ENCODE measurements at places on chromosomes 7 and 10.
A peak's percentile ranks its signal among the peaks of the same experiment; 100 is the strongest.

DNA sequence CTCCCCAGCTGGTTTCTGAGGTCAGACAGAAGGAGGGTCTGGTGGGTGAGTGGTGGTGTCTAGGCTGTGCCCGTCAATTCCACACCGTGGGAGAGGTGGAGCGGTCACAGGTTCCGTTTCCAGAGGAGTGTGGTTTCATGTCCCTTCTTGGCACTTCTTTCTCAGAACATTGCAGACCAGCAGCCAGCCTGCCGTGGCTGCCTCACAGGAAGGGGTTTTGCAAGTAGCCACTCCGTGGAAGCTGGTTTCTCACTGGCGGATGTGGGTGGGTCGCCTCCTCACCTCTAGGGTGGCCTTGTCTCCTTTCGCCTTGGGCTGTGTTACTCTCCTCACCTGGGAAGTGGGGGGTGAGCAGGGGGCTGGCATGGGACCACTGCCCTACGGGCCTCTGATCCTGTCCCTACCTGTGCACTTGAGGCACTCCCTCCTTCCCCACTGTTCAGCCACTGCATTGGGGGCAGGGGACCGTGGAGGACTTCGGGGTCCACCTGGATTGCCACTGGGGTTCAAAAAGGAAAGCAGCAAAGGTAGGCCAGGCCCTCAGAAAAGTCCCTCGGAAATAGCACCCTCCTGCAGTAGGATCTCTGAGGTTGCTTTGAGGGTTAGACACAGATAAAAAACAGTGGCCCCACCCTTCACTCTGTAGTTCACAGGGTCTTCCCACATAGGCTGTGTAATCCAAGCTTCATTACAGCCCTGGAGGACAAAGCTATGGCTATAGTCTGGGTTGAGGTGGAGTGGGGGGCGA lies 33.9 kb downstream of the TSPAN14 start:
- peak; percentile 35 for DNase-seq

GRCh38 chr10:132388891-132389432 lies 8.0 kb upstream of the PWWP2B start:
- DNase-seq = no peak

- no peak for DNase-seq
Observed at GRCh38 chr10:117818721-117819120, 228.0 kb downstream of the RAB11FIP2 start.

GRCh38 chr10:91495402-91495801 lies 85.3 kb downstream of the HECTD2 start:
- DNase-seq = no peak

DNA sequence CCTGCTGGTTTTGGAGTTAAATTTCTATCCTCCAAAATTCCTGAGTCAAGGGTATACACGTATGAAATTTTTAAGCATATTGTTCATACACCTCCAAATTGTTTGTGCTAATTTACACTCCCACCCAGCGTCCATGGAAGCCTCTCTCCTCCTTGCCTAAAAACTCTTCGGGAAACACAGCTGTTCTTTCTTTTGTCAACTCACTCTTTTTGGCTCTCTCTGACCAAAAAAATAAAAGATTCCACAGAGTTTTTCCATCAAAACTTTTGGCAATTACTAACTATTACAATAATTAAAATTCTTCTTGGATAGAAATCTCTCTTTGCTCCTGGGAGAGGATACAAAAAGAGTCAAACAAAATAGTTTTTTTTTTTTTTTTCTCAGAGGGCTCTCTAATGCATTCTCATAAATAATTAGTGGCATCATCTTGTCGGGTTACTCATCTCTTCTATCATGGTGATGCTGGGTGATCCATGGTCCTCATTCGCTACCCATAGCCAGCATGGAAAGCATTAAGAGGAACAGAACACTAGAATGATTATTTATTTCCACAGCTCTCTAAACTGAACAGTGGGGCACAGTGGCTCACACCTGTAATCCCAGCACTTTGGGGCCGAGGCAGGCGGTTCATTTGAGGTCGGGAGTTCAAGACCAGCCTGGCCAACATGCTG lies 310.7 kb downstream of the SFMBT2 start:
- no peak for DNase-seq

DNA sequence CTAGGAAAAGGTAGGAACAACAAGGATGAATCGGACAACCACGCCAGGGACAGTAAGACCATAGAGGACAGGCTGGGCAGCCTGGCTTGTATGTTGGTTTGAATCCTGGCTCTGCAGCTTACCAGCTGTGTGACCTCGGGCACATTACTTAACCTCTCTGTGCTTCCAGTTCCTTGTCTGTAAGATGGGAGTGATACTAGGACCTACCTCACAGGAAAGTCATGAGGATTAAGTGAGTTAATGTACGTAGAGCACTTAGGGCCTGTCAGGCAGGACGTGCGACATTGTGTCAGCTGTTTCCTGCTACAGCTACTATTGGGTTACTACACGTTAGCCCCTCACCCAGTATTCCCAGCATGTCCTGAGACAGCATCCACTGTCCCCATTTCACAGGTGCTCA lies 32.1 kb downstream of the PLAC9 start:
- DNase-seq = no peak

DNA sequence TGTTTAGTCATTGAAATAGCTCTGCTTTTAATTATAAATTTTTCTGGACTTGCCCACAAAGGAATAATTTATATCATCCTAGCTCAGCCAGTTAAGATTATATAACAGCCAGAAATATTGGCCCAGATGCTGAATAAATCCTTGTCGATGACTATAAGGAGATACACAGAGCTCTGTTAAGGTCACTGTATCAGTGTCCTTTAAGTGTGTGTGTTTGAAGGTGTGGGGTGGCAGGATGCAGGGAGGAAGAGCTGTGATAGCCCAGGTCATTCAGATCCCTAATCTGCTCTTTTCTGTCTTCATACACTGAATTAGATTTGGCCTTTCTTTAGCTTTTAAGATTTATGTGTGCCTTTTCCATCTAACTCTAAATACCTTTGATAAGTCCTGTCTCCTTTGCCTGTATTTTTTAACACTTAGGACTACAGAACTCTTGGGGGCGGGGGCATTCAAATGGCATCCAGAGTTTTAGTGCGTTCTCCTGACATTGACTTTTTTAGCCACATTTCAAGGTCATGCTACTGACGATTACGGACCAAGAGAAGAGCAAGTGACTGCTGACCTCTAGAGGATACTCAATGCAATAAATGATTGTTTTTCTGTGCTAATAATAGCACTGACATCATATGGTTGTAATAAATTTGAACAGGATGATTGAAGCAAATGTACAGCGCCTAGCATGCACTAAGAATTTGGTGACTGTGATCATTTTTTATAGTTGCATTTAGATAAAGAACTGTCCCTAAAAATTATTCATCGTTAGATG lies 172.3 kb downstream of the CACNB2 start:
- no peak for DNase-seq

- DNase-seq = no peak
Observed at GRCh38 chr10:99124376-99124775, 111.3 kb downstream of the HPSE2 start.

GRCh38 chr7:95478272-95479037 lies 7.3 kb upstream of the ASB4 start:
- no peak for DNase-seq

DNA sequence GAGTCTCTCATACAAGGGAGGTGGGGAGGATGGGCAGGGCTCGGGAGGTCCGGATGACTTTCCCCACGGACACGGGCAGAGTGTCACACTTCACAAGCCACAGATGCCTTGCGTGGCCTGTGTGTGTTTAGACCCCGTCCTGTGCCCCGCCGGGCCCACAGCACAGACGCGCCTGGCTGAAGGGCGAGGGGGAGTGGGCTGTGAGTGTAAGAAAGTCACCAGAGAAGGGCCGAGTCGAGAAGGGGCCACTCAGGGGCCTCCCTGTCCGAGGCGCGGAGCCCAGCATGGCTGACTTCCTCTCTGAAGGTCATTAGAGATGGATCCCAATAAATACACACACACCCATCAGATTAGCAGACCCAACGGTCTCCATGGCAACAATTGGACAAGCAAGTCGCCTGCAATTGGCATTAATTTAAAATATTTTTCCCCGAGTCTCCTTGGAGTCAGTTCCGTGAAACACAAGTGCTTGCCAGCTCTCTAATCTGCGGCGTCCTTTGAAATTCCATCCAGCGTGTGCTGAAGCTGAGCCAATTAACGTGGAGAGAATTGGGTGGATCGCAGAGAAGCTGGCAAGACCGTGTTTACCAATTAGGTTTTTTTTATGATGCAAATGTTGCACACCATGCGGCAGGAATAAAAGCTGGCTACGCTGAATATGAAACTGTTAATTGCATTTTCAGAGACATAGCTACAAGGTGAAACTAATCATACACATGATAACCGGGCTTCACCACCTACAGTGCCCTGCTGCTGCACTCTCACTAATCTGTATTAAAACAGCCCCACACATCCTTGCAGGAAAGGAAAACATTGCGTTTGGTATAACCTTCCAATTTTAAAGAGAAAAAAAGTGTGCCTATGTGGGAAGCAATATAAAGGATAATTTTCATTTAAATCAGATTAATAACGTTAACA lies 571.2 kb downstream of the PTPRN2 start:
- no peak for DNase-seq

DNA sequence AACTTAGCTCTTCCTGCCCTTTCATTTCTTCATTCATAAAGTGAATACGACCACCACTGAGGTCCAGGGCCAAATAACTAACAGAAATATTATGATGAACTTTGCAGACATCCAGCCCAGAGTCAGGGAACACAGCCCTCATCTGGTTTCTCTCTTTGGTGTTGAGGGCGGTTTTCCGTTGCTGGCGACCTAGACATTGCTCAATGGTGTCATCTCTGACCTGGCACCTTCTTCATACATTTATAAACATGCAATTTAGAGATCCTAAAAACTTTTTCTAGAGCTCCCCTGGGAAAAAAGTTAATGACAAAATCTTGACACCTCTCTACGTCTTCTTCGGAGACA lies 324 bp upstream of the TET1 start:
- DNase-seq = no peak

DNA sequence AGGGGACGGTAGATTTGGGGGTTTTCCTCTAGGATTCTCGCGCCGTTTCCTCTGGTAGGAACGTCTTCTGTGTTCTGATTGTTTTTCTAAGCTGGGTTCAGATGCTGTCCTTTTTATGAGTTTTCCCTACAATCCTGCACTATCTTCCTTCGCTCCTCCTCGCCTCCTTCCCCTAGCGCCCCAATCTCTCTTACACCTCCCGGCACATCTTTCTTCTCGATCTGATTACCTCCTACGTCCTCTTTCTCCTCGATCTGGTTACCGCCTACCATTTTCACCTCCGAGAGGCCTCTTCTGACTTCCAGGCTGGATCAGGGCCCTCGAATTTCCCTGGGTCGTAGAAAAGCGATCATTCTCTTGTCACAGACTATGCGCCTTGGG lies 413 bp downstream of the BUD31 start:
- no peak for DNase-seq

DNA sequence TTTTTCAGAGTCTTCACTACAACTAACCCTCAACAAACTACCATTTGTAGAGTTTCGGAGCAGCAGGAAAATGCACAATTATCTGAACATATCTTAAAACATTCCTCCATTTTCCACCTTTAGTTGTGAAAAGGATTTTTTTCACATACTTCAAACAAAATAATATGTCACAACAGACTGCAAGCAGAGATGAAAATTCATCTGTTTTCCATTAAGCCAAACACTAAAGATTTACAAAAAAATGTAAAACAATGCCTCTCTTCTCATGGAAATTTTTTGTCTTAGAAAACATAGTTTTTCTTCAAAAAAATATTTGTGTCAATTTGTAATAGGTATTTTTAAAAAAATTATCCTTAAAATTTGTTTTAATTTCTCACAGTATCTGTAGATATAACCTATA lies 98.9 kb downstream of the ARHGAP12 start:
- DNase-seq = no peak

DNA sequence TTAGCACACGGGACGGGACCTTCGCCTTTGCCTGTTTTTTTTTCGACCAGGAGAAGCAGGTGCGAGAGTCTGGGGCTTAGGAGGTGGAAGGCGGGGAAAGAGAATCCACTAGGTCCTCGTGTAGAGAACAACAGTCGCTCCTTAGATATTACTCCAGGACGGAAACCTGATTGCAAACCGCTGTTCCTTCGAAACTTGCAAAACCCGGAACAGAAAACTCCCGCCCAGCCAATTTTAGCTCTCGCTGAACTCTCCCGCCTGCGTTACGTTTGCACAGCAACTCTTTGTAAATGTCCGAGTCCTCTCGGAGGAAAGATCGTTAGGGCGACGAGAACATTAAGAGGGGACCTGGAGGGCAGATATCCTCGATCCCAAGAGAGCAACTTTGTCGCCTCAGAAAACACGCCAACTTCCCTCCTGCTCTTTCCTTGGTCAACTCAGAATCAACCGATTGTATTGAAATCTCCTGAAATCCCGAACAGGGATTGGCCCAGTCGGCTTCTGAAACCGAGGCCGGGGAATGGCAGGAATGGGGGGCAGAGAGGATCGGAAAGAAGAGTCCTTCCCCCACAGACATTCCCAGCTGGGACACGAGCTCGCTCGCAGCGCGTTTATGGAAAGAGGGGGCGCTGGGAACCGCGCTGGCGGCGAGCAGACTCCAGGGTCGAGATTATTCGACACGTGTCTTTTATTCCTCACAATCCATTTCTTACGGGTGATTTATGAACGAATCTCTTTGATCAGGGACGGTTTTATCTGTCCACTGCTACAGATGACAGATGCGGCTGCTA lies 9.9 kb downstream of the TWIST1 start:
- DNase-seq = no peak

- DNase-seq = no peak
Observed at GRCh38 chr10:1289591-1289990, 233.4 kb downstream of the WDR37 start.

DNA sequence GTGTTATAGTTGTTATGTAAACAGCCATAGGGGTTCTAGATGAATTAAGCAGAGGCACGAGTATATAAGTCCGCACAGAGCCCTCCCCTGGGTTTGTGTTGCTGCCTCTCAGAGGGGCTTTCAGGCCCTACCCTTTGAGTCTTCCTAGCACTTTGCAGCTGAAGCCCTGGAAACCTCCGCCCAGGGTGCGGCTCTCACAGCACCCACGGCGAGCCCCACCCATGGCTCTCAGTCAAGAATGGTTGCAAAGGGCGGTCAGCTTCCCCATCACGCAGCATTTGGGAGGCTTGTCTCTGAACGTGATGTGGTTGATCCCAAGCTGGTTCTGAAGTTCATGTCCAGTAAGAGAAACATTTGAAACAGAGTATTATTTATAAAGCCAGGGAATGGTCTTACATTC lies 18.8 kb upstream of the INSIG1 start:
- no peak for DNase-seq

DNA sequence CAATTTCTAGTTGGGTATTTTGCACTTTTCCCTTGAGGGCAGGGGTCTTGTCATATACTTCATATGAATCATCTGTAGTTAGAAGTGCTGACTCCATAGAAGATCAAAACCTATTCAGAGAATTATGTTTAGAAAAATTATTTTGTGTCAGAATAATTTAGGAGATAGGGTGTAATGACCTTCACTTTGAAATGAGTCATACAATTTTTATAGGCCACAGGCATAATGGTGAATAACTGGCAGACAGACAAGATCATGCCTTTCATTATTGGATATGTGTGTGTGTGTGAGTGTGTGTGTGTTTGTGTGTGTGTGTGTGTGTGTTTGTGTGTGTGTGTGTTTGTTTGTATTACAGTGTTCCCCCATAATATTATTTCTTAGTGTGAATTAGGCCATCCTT lies 523.0 kb downstream of the ANKRD7 start:
- DNase-seq = no peak

All from activated CD8-positive, alpha-beta memory T cell treated with anti-CD3 and anti-CD28 coated beads for 1 hour (primary cell).